ENCODE measurements at places on chromosomes 7 and 10.

DNA sequence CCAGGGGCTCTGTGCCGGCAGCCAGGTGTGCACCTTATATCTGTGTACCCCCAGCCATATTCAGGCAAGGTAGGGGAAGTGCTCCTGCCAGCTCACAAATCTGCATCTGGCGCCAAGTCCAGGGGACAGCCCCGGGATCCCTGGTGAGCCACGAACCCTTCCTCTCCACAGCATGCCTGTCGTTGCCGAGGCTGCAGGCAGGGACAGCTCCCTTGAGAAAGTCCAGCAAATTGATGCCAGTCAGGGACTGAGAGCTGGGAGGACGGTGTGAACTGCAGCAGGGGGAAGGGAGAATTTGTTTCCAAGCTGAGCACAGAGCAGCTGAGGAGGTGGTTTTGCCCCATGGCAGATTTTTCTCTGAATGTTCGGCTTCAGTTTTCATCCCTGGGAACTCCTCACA, 919 bp downstream of the PLA2G12B start:
- DNase-seq = no peak

DNA sequence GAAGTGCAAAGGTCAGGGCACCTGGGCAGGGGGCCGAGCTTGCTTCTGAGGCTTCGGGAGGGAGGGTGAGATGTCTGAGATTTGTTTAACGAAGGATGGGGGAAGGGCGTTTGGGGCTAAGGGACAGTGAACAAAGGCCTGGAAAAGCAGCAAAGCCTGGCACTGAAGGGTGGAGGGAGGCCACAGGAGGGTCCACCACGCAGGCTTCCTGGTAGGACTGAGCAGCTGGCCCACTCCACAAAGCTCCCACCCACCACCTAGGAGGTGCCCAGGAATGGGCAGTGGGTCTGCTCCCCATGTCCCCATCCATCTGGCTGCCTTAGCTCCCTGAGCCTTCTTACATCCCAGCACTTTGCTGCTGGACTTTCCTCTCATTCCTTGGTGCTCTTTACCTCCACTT, 39.4 kb upstream of the CXCL12 start:
- no peak for DNase-seq

DNA sequence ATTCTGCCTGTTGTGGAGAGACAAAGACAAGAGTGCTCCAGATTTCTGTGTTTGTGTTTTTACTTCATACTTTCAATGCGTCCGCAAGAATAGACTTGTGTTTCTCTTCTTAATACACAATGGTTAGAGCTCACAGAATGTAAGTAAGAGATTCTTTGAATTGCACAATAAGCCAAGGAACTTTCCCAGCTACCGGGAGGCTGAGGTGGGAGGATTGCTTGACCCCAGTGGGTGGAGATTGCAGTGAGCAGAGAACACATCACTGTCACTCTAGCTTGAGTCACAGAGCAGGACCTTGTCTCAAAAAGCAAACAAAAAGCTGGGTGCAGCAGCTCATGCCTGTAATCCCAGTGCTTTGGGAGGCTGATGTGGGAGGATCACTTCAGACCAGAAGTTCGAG, 250.7 kb upstream of the MYO3A start:
- no peak for DNase-seq

DNA sequence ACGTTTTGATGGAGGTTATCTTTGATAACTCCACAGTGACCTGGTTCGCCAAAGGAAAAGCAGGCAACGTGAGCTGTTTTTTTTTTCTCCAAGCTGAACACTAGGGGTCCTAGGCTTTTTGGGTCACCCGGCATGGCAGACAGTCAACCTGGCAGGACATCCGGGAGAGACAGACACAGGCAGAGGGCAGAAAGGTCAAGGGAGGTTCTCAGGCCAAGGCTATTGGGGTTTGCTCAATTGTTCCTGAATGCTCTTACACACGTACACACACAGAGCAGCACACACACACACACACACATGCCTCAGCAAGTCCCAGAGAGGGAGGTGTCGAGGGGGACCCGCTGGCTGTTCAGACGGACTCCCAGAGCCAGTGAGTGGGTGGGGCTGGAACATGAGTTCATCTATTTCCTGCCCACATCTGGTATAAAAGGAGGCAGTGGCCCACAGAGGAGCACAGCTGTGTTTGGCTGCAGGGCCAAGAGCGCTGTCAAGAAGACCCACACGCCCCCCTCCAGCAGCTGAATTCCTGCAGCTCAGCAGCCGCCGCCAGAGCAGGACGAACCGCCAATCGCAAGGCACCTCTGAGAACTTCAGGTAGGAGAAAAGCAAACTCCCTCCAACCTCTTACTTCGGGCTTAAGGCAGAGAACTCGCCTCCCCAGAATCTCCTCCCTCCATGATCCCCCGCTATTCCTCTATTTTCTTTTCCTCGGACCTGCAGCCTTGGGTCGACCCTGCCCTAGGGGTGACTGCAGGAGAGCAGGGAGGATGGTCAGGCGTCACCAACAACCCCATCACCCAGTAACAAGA, at the start of gene SERPINE1:
Gene SERPINE1, plus strand, starts transcription at position 454 of the 809 bp plus-strand sequence. CDS start 1,290 bp downstream, outside the sequence.
- peak; percentile 98 for DNase-seq

DNA sequence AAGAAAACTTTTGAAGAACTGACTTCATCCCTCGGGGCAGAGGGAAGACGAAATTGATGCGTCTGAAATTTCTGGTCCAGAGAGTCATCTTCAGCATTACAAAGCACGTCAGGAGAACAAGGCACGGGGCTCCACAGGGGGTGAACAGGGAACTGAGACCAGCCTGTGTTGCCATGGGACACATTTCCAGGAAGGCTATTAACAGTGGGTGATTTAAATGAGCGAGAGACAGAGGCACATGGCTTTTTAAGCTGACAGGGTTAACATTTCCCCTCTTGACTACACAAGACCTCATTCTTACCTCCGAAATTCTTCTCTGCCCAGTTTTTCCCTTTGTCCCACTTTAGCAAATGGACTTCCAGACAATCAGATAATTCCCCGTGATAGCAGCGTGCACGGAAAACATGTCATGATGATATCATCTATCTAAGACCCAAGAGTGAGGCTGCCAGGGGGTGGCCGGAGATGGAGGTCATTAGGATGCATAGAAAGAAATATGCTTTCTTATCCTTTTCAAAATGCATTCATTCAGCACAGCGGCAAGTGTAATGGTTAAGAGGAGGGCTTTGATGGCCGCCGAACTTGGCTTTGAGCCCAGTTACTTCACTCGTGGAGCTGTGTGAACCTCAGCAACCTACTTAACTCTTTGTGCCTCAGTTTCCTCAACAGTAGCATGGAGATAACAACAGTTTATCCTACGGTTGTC, 248.0 kb downstream of the PRPF18 start:
- DNase-seq = peak; percentile 80

- DNase-seq = no peak
These were observed 10.1 kb downstream of the DENND10 start for GRCh38 chr10:119113751-119114732.

DNA sequence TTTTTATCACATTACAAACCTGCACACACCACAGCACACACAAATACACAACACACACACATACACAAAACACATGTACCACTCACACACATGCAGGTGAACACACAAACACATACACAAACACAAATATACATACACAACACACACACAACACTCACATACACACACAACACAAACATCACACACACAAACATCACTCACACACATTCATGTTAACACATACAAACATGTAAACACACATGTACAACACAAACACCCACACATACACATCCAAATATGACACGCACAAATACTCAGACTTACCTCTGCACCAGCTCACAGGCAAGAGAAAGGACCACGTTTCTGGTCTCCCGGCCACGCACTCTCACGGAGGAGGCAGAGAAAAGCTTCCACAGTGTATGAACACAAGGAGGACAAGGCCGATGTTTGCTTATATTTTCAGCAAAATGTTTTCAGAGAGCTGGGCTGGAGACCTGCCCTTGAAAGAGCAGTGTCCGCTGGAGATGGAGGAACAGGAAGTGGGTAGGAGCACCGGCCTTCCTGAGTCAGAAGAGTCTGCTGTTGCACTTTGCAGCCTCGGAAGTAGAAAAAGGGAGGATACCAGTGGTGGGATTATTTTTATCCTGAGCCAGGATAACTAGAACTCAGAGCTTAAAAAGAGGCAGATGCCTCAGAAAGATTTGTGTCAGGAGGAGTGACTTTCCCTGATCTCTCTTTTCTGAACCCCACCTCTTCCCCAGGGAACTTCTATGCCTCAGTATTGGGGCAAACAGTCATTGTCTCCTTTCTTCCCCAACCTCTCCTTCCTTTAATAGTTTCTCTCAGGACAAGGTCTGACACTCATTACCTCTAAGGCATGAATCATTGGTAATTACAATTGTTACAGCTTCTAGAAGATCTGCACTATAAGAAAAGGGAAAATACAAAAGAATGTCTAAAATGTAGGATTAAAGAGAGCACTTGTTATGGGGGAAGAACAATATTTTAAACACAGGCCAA, at the start of gene GIMAP6:
Gene GIMAP6, minus strand, starts transcription at position 520 of the 999 bp plus-strand sequence. CDS start 2,243 bp downstream, outside the sequence.
- DNase-seq = peak; percentile 39

DNA sequence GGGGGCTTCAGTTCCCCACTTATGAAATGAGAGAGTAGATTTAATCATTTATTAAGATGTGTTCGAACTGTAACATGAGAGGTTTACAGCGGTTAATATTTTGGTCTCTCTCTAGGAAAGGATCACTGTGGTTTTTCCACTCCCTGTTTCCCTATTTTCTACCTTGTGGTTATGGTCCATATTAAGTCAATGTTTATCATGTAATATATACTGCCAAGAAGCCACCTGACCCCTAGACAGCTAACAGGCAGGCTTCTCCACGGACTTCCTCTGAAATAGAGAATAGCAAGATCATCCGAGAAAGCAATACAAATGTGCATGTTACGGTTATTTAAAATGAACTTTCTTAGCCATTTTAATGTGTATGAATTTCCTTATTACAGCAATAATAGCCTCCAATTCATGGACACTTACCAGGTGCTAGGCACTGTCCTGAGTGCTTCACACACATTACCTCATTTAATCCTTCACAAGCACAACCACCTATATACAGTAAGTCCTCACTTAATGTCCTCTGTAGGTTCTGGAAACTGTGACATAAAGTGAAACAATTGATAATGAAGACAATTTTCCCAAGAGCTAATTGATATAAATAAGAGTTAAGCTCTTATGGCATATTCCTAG, 835 bp upstream of the COL28A1 start:
- DNase-seq = no peak

DNA sequence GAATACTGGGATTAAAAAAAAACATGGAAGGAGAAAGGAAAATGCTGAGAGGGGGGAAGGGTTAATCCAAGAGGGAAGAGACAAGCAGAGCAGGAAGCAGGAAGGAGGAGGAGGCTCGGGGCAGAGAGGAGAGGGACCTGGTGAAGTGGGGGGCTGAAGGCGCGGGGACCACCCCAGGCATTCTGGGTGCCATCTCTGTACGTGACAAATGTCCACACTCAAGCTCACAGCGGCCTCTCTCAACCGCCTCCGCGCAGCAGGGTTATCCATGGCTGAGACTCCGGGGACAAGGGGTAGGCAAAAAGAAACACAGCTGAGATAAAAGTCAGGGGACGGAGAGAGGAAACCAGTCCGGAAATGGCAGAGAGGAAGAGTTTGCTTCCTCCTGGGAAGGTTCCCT, 33.9 kb downstream of the EN2 start:
- DNase-seq = no peak

DNA sequence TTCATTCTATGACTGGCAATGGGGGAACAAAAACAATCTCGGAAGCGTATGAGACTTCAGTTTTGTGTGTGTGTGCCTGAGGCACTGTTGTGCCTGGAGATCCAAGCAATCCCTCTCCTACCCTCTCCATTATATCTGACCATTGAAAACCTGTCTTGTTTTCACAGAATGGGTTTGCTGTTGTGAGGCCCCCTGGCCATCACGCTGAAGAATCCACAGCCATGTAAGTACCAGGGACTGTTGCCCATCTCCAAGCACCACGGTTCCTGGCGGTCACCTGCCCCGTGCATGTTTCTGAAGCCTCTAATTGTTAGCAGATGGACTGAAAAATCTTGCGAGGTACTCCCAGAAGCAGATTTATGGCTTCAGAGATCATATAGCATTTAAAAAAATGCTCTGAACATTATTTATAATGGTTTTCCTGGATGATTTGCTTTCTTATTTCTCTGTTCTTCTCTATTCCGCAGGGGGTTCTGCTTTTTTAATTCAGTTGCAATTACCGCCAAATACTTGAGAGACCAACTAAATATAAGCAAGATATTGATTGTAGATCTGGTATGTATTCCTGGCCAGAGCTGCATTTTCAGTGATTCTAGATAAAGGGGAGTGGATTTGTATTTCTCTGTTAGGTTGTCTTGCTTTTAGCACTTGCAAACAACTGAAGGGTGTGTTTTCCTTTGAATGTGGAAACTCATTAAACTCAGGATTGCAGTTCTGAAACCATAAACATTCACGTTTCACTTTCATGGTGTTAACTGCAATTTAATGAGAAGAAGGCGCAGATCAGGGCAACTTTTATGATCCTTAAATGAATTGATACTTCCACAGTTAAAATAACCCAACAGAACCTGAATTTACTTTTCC, 288.2 kb downstream of the TWIST1 start:
- peak; percentile 66 for DNase-seq

DNA sequence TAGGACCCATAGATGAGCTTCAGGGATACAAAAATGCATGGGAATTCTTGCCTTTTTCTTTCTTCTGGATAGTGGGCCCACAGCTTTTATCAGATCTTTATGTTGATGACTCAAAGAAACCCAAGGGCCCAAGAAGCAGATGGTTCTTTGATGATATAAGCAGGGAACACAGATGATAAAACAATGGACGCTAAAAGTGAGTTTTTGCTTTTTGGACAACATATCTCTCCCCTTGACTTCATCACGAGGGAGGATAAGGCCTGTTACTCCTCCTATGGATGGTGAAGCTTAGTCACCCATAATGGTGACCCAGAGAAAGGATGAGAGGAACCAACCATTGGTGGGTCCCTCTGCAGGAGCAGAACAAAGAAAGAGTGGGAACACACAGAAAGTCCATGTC, 6.5 kb upstream of the OGA start:
- no peak for DNase-seq

DNA sequence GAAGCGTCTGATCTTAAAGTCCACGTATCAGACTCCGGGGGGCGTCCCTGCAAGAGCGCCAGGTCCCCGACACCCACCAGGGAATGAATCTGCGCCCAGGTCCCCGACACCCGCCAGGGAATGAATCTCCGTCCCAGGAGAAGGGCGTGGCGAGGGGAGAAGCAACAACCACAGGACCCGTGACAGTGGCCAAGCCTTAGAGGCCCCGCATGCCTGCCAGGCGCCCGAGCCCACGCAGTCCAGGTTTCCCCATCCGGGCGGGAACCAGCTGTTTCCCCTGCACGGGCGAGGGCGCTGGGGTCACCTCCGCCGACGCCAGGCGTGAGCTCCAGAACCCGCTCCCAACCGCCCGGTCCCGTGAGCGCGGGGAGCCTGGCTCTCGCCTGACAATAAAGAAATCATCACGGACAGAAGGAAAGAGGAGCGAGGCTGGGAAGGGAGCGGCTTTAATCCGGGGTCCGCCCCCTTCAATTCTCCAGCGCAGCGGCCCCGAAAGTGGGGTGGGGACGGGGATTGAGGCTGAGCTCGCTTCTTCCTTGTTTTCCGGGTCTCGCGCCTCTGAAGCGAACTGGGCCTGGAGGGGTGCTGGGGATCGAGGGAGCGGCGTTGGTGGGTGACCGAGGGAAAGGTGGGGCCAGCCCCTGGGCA, 29.0 kb upstream of the BMS1 start:
- DNase-seq = peak; percentile 13

All from muscle of leg (tissue), 16 donors.